Stimulated activated CD8-positive, alpha-beta memory T cell treated with anti-CD3 and anti-CD28 coated beads, Interleukin-15, amount 100 ng/mL, for 1 hour (primary cell): ENCODE measurements at places on chromosomes 3 and 15.
A peak's percentile ranks its signal among the peaks of the same experiment; 100 is the strongest.

DNA sequence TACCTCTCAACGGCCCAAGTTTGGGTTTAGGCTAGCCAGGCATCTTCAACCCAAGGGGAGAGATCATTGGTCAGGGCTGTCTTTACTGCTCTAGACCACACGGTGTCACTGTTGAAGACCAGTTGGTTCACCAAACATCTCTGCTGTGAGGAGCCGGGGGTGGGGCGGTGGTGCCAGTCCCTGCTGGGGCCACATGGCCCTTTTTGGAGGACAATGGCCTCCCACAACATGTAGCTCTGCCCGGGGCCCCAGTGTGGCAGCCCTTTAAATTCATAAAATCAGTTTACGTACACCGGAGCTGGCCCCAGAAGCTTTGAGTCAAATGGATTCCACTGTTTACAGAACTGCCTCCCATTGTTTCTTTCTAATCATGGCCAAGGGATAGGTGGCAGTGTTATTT lies 19.1 kb upstream of the TM4SF18 start:
- no peak for DNase-seq

GRCh38 chr3:69120879-69121464 lies 1.4 kb downstream of the LMOD3 start:
- DNase-seq: peak; percentile 79

DNA sequence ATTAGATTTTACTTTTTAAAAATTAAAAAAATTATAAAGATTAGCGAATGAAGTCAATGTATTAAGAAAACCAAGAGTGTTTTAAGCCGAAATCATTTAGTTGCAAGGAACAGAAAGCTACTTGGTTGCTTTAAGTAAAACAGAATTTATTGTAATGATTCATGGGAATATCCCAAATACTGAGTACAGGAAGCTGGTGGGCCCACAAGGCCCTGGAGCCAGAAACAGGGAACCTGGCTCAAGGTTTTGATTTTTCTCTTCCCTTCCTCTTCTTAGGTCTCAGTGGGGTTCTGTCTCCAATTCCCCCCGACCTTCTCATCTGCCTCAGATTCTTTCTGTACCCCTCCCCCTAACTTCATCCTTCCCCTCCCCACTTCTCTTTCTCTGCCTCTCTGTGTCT lies 229.0 kb downstream of the TLE3 start:
- no peak for DNase-seq

DNA sequence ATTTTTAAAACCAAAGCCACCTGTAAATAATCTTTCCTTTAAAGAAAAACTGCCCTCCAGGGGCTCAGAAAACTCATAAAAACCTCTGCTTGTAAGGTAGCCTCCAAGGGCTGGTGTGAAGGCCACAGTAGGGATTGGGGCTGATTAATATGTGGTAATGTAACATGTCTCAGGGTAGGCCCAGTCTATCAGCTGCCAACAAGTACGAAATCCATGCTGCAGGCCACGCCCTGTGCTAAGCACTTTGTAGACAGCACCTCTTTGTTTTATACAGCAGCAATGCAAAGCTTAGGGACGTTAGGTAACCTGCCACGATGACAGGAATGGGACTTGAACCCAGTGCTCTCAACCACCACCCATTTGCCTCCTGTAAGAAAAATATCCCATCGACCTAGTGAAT lies 65.6 kb upstream of the PRICKLE2 start:
- no peak for DNase-seq

DNA sequence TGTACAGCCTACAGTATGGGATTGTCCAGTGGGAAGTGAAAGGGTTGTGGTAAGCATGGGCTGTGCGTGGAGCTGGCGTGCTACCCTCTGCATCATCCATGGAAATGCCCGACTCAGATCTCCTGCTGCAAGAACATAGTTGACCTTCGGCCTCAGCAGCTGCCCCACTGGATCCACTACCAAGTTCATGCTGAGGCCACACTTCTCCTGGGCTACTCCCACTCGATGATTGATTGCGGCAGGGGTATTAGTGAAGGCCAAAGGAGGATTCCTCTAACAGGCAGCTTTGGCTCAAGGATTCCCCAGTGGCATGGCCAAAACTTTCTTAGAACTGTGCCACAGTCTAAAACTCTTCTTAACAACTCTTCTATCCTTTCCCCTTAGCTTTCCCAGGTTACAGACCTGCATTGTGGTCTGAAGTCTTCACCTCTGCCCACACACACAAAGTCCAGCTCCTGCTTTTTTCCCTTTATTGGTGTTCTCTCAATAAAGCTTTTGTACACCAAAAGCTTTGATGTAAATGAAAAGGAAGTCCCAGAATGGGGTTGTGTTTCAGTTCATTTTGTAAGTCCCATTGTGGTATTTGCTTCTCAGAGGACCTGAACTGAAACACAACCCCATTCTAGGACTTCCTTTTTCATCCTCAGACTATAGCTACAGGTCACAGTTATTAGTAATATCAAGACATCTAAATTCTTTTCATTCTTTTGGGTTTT lies 4.9 kb upstream of the TBC1D5 start:
- no peak for DNase-seq

DNA sequence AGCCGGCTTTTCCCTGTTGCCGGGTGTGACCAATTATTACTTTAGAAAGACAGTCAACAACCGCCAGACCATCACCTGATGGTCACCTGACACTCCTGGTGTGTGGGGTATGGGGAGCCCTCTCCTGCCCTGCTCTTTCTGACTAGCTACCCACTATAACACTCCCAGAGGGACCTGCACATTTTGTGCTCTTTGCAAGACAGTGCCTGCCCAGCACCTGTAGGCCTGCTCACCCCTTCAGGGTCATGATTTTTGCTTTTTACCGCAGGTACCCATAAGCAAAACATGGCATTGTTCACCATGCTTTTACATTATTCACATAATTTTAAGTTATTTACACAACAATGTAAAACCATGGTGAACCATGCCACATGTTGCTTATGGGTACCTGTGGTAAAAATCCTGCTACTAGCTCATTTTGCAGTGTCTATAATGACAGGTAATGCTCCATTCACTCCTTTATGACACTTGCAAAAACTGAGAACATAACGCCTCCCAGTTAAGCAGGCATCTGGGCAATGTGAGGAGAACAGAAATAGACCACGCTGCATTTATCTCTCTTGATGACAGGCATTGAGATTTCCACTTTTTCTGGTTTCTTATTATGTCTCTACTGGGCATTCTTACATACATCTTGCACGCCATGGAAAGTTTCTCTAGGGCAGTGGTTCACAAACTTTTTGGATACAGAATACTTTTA lies 9.9 kb downstream of the CCRL2 start:
- no peak for DNase-seq

GRCh38 chr3:128473737-128474136 lies 7.0 kb upstream of the DNAJB8 start:
- no peak for DNase-seq

DNA sequence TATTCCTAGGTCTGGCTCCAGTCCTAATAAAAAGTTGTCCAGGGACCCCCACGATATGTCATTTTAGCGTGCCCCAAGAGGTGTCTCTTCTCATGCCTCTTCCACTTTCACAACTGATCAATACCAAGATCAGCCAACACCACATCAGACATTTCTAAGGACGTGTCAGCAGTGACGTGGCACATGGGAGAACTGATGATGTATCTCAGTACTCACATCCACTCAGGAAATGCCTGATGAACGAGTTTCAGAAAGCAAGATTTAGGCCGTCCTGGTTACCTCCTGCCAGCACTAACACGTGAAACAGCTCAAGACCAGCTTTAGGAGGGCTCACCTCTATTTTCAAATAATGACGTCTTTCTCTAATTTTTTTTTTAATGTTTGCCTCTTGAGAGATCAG lies 19.6 kb downstream of the VGLL4 start:
- no peak for DNase-seq

DNA sequence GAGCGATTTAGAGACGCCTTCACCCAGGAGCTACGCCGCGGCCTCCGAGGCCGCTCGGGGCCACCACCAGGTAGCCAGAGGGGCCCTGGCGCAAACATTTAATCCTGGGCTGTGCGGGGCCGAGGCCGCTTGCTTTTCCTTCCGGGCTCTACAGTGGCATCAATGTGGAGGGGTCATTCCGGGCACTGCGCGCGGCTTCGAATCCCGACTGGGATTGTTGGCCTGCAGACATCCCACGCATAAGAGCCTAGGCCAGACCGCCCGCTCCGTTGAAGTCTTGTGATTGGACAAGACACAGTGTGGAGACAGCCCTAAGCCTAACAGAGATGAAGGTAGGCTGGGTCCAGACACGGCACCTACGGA lies 568 bp upstream of the NCBP2 start:
- DNase-seq: no peak

- DNase-seq: no peak
Observed at GRCh38 chr3:114151091-114151490, 27.8 kb downstream of the DRD3 start.

- no peak for DNase-seq
Observed at GRCh38 chr3:49785565-49786356, 581 bp downstream of the IP6K1 start.

GRCh38 chr3:190597291-190597690 lies 83.4 kb downstream of the IL1RAP start:
- DNase-seq: no peak

- DNase-seq: no peak
Observed at GRCh38 chr15:81959196-81959595, 86.6 kb downstream of the MEX3B start.

DNA sequence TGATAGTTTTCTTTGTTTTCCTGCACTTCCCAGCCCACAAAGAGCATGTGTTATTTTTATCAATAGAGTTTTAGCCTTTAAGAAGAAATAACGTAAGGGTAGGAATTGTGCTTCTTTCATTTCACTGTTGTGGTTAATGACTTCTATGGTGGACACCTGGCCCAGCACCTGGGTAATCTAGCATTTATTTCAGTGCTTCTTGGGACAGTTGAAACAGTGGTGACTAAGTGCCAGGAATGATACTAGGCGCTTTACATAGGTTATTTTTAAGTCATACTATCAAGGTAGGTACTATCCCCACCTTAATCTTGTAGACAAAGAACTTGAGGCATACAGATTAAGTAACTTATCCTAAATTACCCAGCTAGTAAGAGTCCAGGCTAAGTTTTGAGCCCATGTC lies 243.8 kb downstream of the SOX2 start:
- DNase-seq: no peak

DNA sequence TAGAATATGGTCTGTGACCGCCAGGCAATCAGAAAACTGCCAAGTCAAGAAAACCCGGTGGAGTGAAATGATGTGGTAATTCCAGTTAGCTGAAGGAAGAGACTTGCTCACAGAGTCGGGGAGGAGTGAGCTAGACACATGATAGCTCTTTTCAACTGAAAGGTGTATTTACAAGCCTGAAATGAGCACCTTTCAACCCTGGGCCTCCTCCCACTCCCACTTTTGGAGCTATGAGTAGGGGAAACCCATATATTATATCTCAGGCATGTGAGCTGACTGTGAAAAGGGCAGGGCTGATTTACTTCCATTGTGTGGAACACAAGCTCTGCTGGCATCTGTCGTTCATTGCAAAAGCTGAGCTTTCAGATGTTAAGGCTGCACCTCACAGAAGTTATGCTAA lies 960.2 kb downstream of the TUSC7 start:
- no peak for DNase-seq

- DNase-seq: no peak
Observed at GRCh38 chr15:36430726-36431265, 148.6 kb upstream of the CDIN1 start.

GRCh38 chr15:41567862-41568261 lies 8.8 kb downstream of the TYRO3 start:
- no peak for DNase-seq

GRCh38 chr3:71395927-71396695 lies 187.4 kb downstream of the FOXP1 start:
- DNase-seq: no peak

DNA sequence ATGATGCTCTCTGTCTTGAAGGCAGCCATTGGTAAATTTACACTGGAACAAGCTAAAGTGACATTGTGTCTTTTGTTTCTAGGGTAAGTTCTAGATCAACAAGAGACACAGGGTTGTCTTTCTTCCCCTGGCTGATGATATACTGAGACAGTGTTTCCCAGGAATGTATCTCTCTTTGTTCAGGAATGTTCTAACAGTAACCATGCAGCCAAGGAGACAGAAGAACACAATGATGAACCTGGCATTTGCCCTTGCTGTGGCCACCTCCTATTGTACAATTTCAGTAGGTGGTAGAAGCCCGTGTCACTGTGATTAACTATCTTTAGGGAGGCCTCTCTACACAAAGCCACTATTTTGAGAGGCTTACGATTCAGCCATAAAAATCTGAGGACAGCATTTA lies 130.7 kb downstream of the LRTM1 start:
- no peak for DNase-seq

DNA sequence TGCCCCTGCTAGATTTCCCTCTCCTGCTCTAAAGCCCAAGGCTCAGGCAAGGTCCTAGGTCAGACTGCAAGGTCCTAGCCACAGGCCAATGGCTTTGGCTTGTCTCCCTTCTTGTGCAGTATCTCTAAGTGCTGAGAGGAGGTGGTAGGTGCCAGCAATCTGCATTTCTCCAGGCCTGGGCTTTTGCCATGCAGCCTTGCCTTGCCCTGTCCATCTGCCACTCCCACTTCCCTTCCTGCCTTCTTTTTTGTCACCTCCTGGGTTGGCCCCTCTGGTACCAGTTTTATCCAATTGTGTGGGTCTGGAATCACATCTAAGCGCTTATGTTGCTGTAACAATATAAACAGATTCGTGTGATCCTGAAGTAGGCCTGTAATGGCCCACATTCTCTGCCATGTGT lies 109.9 kb downstream of the MYRIP start:
- DNase-seq: no peak

DNA sequence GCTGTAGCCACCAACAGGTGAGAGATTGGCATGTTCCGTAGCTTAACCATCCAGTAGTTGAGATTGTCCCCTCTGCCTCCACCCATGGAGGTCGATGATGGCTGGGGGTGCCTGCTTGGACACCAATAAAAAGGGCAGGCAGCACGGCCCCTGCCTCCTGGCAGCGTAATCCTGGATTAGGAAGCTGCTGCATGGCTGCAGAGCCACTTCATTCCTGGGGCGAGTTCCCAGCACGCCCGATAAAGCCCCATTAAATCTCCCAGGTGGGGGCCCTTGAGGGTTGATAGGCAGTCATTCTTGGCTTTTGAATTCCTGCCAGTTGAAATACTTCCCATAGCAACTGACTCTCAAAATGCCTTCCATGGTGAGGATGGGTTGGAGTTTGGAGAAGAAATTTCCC lies 67.8 kb downstream of the PLXNA1 start:
- no peak for DNase-seq

GRCh38 chr3:100761951-100762350 lies 52.7 kb downstream of the TFG start:
- no peak for DNase-seq

DNA sequence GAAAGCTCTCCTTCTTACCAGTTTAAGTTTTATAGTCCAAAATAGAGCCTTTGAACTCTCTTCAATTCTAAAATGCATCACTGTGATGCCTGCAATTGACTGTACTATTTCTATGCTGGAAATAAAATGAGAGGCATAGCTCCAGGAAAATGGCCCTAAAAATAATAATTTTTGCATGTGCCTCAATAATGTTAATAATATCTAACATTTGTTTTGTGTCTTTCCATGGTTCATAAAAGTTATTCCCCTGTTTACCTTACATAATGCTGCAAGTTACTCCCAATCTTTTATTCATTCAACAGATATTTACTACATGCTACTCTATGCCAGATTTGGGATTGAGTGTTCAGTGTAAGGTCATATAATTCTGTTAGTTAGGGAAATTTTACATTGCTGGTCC lies 574.0 kb downstream of the RBMS3 start:
- DNase-seq: no peak
